ENCODE measurements at places on chromosomes 6 and 20. TPM values are rescaled to one million over a fixed set of nuclear protein-coding genes. Genes with fewer than 3 reads are reported as not detected.

DNA sequence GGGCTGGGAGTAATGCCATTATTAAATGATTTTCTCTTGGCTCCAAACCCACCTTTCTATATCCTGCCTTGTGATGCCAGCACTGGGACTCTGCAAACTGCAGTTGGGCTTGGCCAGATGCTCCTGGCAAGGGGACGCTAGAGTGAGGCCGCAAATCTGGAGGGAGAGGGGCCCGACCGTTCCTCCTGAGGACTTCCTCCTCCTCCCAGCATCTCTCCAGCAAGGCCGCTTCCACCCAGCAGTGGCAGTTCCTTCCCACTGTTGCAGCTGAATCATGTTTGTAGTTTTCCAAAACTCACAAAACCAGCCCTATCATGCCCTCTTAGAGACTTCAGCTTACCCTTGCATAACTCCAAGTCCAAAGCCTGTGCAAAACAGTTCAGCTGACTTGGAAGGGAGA is 244.4 kb downstream of the FOXA2 start:
- peaks cover 11% of the 10 kb centered on the region for H3K27me3 ChIP-seq
- no peak for DNase-seq
- no peaks in the 10 kb centered on the region for H3K36me3 ChIP-seq
- no peak overlapping the region for H3K4me3 ChIP-seq

DNA sequence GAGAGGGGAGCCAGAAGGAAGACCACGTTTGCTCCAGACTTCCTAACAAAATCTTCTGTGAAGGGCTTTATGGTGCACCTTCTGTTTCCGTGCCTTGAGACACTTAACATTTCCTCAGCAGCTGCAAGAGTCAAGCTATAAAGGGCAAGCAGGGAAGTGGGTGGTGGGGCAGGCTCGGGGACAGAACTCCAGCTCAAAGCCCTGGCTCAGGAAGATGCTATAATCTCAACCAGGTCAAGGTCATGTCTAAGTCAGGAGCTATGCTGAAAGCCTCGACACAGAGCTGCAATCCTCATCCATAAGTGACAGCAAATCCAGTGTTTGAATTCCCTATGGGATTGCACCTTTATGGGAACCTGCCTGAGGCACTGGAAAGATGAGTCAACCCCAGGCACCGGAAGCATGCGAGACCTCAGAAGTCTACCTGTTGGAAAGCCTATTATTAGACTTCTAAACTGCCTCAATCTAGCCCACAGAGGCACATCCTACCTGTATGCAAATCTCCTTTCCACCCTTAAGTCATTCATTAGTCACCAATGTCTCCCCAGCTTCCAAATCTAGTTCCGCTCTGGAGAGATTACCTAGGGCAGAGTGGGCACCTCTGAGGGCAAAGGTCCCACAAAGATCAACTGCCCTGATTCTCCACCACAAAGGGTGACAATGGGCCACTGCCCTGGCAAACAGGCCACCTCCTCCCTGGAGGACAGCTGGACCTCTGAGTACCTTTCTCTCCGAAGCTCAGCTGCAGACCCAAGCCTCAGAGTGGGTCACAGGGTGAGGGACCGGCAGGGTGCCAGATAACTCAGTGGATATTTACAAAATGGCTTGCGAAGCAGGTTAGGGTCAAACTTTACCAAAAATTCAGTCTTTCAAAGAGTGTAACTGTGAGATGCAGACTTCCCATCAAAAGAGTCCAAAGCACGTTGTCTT is 287.0 kb downstream of the CDC5L start:
- no peaks in the 10 kb centered on the region for H3K27me3 ChIP-seq
- H3K4me1 ChIP-seq = peaks cover 44% of the 10 kb centered on the region
- DNase-seq = no peak
- no peak overlapping the region for H3K27ac ChIP-seq
- no peak overlapping the region for H3K4me3 ChIP-seq
- H3K36me3 ChIP-seq = no peaks in the 10 kb centered on the region

DNA sequence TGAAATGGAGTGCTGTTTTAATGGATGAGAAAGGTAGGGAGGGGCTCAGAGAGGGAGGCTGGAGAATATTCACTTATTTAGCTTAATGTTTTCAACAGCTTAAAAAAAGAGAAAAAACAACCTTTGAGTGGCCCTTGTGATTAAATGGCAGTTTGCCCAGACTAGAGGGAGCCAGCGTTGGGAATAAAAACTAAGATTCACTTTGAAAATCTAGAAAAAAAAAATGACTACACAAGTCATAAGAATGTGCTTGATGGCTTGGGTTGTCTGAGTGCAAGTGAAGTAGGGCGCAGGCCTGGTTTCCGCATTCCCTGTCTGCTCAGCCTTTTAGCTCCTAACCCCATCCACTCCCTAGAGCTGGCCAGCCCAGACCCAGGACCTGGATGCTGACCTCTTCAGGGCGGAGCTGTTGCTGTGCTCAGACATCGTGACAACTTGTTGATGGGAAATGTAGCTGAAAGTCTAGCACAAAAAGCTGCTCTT is 28.9 kb downstream of the UTRN start:
- H3K4me3 ChIP-seq = no peak overlapping the region
- H3K27me3 ChIP-seq = no peaks in the 10 kb centered on the region

DNA sequence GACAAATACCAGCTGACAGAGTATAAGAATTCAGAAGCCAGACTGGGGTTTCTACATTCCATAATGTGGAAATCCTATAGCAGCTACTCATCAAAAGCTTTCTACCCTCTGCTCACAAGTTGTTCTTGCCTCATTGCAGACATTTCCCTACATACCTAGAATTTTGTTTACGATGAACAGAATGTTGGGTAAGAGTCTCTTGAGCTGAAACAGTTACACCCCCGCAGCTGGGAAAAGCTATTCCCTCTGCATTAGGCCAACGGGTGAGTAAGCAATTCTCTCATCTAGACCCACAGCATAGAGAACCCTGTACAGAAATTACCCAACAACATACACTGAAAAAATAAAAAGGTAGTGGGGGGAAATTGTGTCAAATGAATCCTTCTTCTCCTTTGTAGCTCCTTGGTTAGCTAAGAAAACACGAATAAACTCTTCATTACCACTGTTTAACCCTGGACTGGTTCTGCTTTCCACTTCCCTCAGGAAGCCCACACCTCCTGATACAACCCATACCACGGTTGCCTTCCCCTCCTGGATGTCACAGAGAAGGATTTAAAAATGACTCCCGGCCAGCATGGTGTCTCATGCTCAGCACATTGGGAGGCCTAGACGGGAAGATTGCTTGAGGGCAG is 215.0 kb upstream of the SHLD1 start:
- H3K36me3 ChIP-seq = no peaks in the 10 kb centered on the region
- H3K4me3 ChIP-seq = no peak overlapping the region
- DNase-seq = no peak
- no peaks in the 10 kb centered on the region for H3K4me1 ChIP-seq
- no peaks in the 10 kb centered on the region for H3K27me3 ChIP-seq
- no peak overlapping the region for H3K27ac ChIP-seq

DNA sequence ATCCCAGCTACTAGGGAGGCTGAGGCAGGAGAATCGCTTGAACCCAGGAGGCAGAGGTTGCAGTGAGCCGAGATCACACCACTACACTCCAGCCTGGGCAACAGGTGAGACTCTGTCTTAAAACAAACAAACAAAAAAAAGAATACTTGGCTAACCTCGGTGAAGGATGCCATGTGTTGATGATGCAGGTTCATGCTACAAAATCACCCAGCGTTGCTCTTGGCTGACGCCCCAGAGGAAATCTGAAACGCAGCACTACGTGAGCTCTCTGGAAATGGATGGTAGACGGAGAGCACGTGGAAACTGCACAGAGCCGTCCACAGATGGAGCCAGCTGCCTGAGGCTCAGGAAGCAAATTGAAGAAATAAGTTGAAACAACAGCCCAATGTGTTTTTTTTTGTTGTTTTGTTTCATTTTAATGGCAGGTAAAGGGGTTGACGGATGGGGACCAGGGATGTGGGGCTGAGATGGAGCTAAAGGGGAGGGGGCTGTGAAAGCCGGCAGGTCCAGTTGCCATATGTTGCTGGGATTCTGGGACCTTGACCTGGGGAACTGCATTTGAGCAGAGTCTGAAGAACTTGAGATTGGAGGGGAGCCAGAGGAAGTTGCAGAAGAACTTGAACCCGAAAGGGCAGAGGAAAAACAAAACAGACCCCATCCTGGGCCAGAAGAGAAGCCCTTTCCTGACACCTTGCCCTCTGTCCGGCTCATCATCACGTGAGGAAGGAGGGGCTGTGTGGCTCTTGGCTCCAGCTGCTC is 12.8 kb upstream of the MANBAL start:
- H3K27me3 ChIP-seq = no peaks in the 10 kb centered on the region
- H3K27ac ChIP-seq = no peak overlapping the region
- H3K36me3 ChIP-seq = no peaks in the 10 kb centered on the region
- H3K4me1 ChIP-seq = peaks cover 20% of the 10 kb centered on the region
- DNase-seq = no peak

- H3K27me3 ChIP-seq = peaks cover 3% of the 10 kb centered on the region
- no peak overlapping the region for H3K27ac ChIP-seq
- no peaks in the 10 kb centered on the region for H3K4me1 ChIP-seq
- DNase-seq = no peak
- H3K4me3 ChIP-seq = no peak overlapping the region
Measured at GRCh38 chr20:21643417-21643816, 62.0 kb upstream of the PAX1 start.

- H3K27ac ChIP-seq = no peak overlapping the region
- DNase-seq = no peak
- H3K4me3 ChIP-seq = no peak overlapping the region
- H3K27me3 ChIP-seq = no peaks in the 10 kb centered on the region
- H3K36me3 ChIP-seq = peaks cover 5% of the 10 kb centered on the region
Measured at GRCh38 chr20:35887393-35888064, 66.8 kb downstream of the SCAND1 start.

- H3K36me3 ChIP-seq = no peaks in the 10 kb centered on the region
- DNase-seq = no peak
- H3K4me3 ChIP-seq = no peak overlapping the region
- H3K27me3 ChIP-seq = peaks cover 3% of the 10 kb centered on the region
Measured at GRCh38 chr20:51327251-51327841, 215.2 kb downstream of the NFATC2 start.

GRCh38 chr6:164378330-164378729 is 931.1 kb downstream of the C6orf118 start:
- no peak overlapping the region for H3K4me3 ChIP-seq
- H3K4me1 ChIP-seq = peaks cover 16% of the 10 kb centered on the region
- H3K27me3 ChIP-seq = no peaks in the 10 kb centered on the region
- H3K27ac ChIP-seq = no peak overlapping the region
- H3K36me3 ChIP-seq = peaks cover 17% of the 10 kb centered on the region

- H3K27me3 ChIP-seq = no peaks in the 10 kb centered on the region
- peak overlapping the region; percentile 81 for H3K4me3 ChIP-seq
- H3K27ac ChIP-seq = peak overlapping the region; percentile 97
- H3K4me1 ChIP-seq = peaks cover 46% of the 10 kb centered on the region
Measured at GRCh38 chr20:57711311-57711712, 1.5 kb upstream of the PMEPA1 start.

- DNase-seq = no peak
- peak overlapping the region; percentile 76 for H3K27ac ChIP-seq
- H3K36me3 ChIP-seq = no peaks in the 10 kb centered on the region
- peaks cover 35% of the 10 kb centered on the region for H3K4me1 ChIP-seq
Measured at GRCh38 chr6:105952772-105953690, 133.1 kb upstream of the PRDM1 start.

- no peaks in the 10 kb centered on the region for H3K27me3 ChIP-seq
Measured at GRCh38 chr6:101879782-101880181, 486.3 kb downstream of the GRIK2 start.

GRCh38 chr6:122297010-122297409 is 102.4 kb upstream of the HSF2 start:
- H3K4me3 ChIP-seq = no peak overlapping the region
- H3K36me3 ChIP-seq = no peaks in the 10 kb centered on the region
- DNase-seq = no peak
- no peaks in the 10 kb centered on the region for H3K4me1 ChIP-seq
- no peak overlapping the region for H3K27ac ChIP-seq

DNA sequence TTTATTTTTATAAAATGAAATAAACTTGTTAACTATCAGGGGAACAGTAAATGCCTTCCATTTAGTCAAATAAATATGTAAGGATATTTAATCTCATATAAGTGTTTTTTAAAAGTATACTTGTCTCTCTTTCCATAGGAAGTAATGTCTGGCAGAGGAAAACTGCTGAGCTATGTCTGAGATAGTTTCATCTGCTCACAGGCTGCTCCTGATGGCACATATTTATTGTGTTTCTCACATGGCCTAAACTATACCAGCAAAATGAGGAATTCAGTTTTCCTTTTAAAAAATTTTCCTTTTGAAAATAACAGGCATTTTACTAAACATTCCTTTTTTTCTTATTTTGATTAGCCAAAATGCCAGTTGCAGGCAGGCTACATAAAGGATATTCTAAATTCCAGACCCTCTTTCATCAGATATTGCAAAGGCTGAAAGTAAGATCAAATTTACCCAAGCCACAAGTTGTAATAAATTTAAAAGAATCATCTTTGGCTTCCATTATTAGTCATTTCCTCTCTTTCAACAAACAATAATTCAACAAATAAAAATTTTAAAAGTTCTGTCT is 60.1 kb upstream of the RNF146 start:
- no peak overlapping the region for H3K27ac ChIP-seq
- 0 out of 2 replicates have a peak, but pooled peaks cover 3% of the 10 kb centered on the region for H3K4me1 ChIP-seq

DNA sequence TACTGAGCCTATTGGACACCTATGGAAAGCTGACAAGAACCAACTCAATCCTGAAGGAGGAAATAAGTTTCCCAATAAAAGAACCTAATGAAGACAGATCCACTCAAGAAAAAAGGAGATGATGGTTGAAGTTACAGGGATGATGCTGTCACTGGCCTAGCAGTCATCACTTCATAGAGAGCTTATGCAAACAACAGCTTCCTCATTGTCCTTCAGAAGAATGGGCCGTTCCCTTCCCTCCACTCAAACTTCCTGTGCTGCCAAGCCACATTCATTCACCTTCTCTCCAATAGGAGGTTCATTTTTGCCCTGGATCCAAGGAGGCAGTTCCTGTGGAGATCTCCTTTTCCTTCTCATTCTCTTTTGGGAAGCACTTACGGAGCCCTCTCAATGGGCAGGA is 13.8 kb upstream of the PM20D2 start:
- no peak for DNase-seq
- H3K27ac ChIP-seq = no peak overlapping the region
- H3K36me3 ChIP-seq = peaks cover 13% of the 10 kb centered on the region
- H3K4me1 ChIP-seq = peaks cover 13% of the 10 kb centered on the region
- no peak overlapping the region for H3K4me3 ChIP-seq

GRCh38 chr6:22972771-22973170 is 403.4 kb downstream of the HDGFL1 start:
- no peak overlapping the region for H3K27ac ChIP-seq
- H3K36me3 ChIP-seq = no peaks in the 10 kb centered on the region
- H3K4me1 ChIP-seq = no peaks in the 10 kb centered on the region
- no peak for DNase-seq
- H3K27me3 ChIP-seq = no peaks in the 10 kb centered on the region

- H3K36me3 ChIP-seq = peaks cover 4% of the 10 kb centered on the region
- no peaks in the 10 kb centered on the region for H3K27me3 ChIP-seq
- no peak for DNase-seq
- H3K4me3 ChIP-seq = no peak overlapping the region
Measured at GRCh38 chr6:77361018-77361417, 102.3 kb downstream of the HTR1B start.

Gene ZNF334
- total RNA-seq = 18.7 TPM

Gene VSTM2L
- 1.9 TPM for total RNA-seq

Gene AGPAT4
- total RNA-seq = 27.4 TPM

Gene CTSZ
- total RNA-seq = 26.3 TPM

Gene IPCEF1
- total RNA-seq = 1.2 TPM

Gene TLDC2
- total RNA-seq = 0.17 TPM

Gene ID4
- total RNA-seq = 4.5 TPM

Gene XKR7
- total RNA-seq = 2.3 TPM

Gene OR2J3
- 0.30 TPM for total RNA-seq

Gene ENPP3
- 0.48 TPM for total RNA-seq
